ENCODE measurements at places on chromosomes 1 and 21.

DNA sequence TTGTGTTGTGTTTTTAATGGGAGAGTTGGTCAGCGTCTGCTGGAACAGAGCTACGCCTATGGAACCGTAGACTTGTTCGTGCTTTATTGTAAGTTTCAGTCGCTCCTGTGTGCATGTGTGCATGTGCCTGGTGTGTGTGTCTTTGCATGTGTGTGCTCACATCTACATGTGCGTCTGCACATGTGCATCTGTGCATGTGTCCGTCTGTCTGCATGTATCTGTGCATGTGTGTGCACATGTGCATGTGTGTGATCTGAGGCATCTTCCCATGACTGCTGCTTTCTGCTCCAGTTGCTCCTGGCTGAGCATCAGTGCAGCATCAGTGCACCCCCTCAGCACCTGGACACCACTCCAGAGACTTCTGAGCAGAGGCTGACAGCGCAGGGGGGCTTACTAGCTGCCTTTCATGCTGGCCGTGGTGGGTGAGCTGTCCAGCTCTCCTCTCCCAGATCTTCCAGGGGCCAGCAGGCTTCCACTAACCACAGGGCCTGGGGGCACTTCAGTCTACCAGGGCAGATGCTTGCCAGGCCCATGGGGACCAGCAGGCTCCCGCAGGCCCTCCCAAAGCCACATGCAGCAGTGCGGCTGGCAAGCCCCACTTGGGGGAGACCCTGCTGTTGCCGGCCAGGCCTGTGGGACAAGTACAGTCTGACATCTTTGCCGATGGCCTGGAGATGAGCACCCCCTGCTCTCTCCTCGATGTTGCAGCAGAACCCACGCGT lies 47.8 kb upstream of the PCBP3 start:
- DNase-seq = no peak

GRCh38 chr1:242877229-242877628 lies 352.7 kb upstream of the PLD5 start:
- DNase-seq = no peak

- no peak for DNase-seq
Measured at GRCh38 chr1:234093741-234094140, 189.3 kb downstream of the SLC35F3 start.

GRCh38 chr1:114094675-114095074 lies 59.0 kb downstream of the SYT6 start:
- DNase-seq = no peak

DNA sequence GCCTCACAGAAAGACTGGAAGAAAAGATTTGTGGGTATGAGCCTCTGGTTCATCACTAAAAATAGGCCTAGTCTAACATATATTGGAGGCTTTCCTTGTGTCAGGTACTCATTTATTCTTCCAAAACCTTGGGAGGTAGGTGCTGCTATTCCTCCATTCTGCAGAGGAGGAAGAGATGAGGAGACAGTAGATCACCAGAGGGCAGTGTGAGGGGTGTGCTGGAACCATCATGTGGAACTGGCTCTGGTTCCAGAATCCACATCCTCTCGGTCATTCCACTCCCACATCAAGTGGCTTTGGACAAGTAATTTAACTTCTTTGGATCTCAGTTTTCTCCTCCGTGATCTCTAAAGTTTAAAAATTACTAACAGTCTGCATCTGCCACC lies 7.4 kb upstream of the INKA2 start:
- DNase-seq = no peak

- no peak for DNase-seq
Measured at GRCh38 chr1:73839922-73840321, 358.1 kb downstream of the LRRIQ3 start.

DNA sequence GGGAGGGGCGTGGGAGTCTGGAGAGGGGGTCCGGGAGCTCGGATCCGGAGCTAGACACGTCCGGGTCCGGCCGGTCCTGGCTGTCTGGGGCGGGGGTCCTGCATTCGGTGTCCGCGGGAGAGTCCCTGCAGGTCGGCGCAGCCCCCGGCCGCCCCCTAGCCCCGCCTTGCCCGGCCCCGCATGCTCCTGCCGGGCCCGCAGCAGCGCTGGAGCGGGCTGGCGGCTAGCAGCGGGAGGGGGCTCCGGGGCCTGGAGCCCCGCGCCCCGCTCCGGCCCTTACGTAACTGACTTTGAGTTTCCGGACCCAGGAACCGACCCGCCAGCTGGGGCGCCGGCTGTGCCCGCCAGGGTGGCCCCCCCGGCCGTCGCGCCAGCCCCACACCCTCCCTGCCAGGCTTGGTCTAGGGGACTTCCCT lies 26.9 kb upstream of the EPB41 start:
- no peak for DNase-seq

DNA sequence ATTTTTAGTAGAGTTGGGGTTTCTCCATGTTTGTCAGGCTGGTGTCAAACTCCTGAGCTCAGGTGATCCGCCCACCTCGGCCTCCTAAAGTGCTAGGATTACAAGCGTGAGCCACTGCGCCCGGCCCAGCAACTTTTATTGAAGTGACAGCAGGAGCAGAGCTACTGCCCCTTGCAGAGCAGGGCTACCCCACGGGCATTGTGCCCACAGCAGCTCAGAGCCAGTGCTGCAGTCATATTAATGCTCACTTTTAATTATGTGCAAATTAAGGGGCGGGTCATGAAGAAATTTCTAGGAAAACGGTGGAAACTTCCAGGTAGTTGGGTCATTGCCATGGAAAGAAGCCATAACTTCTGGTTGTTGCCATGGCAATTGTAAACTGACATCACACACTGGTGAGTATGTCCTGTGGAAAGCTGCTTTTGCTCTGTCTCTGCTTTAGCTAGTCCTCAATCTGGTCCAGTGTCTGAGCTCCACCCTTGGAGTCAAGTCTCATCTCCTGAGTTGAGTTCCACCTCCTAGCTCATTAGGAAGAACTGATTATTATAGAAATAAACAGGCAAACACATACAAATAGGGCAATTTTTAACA lies 127.3 kb upstream of the ADGRL4 start:
- no peak for DNase-seq

DNA sequence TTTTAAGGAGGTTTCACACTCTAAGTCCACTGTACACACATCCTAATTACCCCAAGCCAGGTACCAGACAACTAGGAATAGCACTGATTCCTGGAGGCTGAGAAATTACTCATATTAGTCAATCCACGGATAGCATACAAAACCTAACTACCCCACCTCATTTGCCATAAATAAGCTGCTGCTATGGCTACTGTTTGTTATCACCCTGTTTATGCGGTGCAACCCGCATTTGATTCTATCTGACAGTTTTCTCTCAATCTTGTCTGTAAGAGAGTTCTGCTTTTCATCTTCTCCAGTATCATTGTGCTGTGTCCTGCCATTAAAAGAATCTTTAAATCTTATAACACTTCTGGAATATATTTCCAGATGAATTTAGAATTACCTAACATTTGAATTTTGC lies 1496.5 kb downstream of the PLA2G4A start:
- DNase-seq = no peak

DNA sequence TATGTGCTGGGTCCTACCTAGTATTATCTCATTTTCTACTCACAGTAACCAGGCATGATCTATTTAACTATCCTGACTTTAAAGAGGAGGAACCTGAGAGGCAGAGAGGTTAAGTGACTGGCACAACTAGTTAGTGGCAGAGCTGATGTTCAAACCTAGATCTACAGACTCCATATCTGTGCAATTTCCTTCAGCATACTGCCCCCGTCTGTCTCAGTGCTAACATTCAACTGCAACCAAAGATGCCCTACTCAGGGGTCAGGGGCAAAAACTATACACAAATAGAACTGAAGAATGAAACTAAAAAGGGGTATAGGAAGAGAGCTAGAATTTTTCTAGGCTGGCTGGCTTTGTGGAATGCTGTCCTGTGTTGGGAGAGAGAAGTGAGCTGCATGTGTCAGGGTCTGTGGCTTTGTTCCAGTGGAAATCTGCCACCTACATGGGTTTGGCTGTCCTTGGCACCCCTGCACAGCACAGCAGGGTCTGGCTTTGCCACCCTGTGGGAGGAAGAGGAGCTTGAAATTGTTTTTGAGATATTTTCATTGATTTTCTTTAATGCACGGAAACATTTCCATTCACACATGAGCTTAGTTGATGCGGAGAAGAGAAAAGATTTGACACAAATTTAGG lies 368.5 kb downstream of the RPS6KC1 start:
- DNase-seq = no peak

DNA sequence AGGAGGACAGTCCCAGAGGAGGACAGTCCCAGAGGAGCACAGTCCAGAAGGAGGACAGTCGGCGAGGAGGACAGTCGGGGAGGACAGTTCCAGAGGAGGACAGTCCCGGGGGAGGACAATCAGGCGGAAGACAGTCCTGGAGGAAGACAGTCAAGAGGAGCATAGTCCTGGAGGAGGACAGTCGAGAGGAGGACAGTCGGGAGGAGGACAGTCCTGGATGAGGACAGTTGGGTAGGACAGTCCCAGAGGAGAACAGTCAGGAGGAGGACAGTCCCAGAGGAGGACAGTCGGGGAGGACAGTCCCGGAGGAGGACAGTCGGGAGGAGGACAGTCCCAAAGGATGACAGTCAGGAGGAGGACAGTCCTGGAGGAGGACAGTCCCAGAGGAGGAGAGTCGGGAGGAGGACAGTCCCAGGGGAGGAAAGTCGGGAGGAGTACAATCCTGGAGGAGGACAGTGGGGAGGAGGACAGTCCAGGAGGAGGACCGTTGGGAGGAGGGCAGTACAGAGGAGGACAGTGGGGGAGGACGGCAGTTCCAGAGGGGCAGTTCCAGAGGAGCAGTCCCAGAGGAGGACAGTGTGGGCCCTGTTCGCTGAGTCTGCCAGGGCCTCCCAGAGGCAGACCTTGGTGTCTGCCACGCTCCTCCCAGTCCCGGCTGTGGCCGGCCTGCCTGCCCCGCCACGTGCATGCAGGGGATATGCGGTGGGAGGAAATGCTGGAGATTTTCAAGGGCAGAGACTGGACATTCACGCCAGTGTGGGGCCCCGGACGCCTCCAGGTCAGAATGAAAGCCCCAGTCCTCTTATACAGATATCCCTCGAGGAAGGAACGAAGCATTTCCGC lies 183.8 kb upstream of the ARHGEF16 start:
- DNase-seq = no peak

DNA sequence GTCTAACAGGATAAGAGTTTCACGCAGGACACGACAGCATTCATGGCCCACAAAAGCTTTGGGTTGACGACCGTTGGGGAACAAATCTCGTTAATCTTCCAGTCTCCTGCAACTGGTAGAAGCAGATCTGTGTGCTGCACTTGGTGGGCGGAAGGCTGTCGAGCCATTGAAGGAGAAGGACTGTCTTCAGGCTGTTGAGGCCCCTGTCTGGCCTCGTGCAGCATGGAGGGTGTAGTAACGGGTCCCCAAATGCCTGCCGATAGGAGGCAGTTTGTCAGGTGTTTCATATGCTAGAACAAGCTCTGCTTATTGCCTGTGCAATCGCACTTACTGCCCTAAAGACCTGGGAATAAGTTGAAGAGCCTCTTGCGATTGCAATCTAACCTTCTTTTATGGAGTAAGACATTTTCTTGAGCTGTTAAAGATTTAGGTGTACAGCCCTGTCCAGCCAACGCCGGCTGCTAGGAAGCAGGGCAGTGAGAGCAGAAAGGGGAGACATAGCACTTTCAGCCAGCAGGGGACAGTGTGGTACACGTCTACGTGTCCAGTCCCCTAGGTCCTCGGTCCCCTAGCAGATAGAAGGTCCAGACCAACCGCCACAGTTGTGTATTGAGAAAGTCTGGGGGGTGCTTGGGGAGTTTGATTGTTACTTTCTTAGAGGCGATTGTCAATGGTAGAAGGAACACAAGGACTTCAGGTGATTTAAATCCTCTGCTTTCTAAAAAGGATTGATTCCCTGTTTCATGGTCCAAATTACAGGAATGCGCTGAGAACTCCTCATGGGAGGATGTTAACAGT lies 102.3 kb upstream of the TMPRSS2 start:
- DNase-seq = no peak

- no peak for DNase-seq
Measured at GRCh38 chr1:206971029-206971655, 882 bp upstream of the FCAMR start.

DNA sequence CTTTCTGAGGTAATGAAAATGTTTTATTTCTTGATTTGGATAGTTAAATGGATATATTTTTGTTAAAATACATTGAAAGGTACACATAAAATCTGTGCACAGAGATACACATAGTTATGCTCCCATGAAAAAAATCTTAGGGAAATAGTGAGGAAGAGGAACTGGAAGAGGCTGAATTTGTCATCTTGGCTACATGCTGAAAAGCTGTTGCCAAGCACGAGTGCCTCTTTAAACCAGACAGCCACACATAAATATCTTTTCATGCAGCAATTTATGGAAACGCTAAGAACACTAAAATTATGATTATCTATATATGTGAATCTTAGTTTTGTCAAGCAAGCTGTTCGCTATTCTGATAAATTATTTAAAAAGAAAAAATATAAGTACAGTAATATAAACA lies 12.8 kb upstream of the ADAR start:
- no peak for DNase-seq

DNA sequence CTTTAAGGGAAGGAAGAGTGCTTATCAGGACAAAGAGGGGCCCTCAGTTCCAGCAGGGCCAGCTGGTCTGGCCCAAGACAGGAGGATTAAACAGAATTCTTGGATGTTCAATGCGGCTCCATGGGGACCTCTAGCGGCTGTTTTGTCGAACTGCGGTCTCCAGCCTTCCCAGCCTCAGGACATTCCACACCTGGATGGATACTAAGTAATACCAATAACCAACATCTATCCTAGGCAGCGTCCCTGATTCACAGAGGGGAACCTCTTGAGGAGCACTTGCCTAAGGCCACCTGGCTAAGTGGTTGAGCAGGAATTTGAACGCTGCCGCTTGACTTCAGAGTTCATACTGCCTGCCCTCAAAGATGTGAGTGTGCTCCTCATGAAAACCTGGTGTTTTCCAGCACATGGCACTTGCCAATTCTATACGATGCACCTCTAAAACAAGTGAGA lies 15.5 kb upstream of the CD247 start:
- DNase-seq = no peak

DNA sequence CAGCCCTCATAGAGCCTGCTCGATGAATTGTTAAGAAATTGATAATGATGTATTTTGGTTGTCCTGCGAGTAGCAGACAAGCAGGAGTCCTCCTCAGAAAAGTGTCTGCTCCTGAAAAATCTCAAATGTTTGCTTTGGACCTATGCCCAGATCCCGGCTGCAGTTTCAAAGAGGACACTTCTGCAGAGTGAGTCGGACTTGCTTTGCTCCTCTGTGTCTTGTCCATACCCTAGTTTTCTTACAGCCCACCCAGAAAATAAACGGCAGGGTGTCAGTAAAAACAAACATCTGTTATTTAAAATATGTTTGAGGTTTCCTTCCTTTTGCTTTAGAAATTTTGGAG lies 2.8 kb downstream of the S100A10 start:
- DNase-seq = no peak

DNA sequence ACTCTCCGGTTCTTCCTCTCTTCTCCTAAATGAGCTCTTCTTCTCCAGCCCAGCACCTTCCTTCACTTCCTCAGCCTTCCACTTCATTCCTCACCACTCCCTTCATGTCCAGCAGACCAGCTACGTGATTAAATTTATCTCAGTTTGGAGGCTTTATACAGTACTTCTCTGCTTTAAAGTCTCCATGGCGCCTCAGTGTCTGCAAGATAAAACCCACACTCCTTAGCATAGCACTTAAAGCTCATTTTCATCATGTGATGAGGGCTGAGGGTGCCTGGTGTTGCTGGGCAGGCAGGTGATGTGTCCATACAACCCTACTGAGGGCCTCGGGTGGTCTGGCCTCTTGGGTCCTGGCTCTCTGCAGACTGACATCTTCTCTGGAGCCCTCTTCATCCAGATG lies 7.7 kb downstream of the SLC5A9 start:
- no peak for DNase-seq

All from SK-N-MC (cell line).